ENCODE measurements at places on chromosomes 2 and 18.

DNA sequence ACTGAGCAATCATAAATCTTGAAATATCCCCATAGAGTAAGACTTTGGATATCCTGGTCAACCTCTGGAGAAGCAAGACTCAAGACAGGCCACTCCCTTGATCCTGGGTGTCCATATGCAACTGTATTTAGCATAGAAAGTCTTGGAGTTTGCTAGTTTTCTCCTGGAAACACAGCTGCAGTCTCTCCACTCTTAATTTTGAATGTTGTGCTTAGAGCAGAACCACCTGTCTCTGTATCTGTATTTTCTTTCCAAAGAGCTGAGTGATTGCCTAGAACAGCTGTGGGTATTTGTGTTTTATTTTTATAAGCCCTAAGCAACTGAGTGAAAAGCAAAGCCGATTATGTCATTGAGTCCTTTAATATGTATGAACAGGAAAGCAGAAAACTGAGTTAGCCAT is 64.1 kb upstream of the ADAM23 start:
- no peak for DNase-seq

DNA sequence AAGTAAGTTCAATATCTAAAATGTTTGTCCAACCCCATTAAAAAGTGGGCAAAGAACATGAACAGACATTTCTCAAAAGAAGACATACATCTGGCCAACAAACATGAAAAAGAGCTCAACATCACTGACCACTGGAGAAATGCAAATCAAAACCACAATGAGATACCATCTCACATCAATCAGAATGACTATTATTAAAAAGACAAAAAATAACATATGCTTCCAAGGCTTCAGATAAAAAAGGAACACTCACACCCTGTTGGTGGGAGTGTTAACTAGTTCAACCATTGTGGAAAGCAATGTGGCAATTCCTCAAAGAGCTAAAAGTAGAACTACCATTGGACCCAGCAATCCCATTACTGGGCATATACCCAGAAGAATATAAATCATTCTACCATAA is 931.1 kb downstream of the LRP1B start:
- DNase-seq: no peak

DNA sequence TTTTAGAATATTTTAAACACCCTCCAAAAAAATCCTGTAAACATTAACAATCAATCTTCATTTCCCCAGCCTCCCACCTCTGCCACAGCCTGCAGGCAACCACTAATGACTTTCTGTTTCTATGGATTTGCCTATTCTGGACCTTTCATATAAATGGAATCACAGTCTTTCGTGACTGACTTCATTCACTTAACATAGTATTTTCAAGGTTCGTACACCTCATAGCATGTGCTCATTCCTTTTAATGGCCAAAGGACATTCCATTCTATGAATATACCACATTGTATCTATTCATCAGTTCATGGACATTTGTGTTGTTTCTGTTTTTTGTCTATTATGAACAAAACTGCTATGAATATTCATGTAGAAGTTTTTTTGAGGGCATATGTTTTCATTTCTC is 48.5 kb downstream of the NAT8 start:
- DNase-seq: no peak

GRCh38 chr18:37246779-37247340 is 318.7 kb downstream of the CELF4 start:
- no peak for DNase-seq

DNA sequence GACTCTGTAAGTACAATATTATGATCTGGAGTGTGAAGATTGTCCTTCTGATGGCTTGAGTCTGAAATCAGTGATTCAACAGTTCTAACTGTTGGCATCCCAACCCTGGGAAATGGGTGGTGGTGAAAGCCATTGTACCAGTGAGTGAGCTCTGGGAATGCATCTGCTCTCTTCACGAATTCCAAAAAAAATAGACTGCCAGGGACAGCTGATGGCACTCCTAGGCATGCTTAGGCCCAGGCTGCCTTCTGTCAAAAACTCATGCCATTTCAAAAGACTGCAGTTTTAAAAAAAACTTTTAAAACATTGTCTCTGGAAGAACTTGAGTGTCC is 20.3 kb downstream of the OXER1 start:
- no peak for DNase-seq

GRCh38 chr2:186822323-186822722 is 26.6 kb downstream of the ZSWIM2 start:
- DNase-seq: no peak

DNA sequence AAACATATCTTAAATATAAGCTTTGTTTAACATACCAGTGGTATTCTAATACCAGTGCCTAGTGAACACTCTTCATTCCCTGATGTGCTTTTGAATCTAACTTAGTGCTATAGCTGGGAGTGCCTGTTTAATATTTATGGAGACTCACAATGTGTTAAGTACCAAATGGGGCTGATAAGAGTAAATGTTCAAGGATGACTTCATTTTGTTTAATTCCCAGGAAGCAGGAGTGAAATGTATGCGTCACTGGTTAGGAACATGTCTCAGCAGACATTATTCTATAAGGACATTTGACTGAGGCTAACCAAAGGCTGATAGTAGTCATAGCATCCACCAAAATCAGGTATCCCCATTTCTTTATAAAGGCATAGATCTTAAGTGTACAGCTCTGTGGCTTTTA is 31.7 kb upstream of the LINC00305 start:
- DNase-seq: no peak

- DNase-seq: no peak
Measured at GRCh38 chr2:215377283-215377682, 58.6 kb downstream of the FN1 start.

DNA sequence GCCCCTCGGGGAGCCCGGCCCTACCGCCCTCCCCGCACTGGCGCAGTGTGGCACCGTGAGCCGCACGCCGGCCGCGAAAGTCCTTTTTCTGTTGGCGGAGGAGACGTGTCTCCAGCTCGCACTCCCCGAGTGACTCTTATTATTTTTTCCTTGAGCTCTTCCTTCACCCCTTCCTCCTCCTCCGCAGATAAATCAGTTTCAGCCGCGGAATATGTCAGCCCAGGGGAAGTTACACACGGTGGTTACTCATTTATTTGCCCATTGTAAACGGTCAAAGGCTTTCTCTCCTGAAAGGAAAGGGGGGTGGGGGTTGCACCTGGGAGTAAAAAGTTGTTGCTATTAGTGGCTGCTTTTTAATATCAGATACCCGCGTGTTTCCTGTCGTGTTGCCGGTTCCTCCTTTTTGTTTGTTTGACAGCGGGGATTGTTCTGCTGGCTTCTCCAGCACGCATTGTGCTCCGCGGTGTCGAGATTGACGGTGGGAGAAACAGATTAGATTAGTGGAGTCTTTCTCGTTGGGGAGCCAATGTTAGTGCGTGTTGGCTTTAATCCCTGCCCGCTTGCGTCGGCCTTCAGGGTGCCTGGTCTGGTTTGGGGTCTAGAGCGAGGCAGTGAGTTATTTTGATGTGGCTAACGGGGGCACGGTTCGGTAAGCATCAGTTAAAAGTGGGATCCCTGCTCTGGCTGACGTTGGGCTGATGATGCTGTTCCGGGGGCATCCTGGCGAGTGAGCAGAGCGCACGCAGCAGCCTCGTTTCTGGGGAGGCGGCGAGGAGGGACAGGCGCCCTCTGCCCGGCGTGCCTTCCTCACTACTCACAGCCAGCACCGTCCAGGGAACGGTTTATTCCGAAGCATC is 1.6 kb downstream of the CRIM1 start:
- DNase-seq: no peak

- DNase-seq: no peak
Measured at GRCh38 chr2:62733546-62733945, 28.0 kb downstream of the EHBP1 start.

DNA sequence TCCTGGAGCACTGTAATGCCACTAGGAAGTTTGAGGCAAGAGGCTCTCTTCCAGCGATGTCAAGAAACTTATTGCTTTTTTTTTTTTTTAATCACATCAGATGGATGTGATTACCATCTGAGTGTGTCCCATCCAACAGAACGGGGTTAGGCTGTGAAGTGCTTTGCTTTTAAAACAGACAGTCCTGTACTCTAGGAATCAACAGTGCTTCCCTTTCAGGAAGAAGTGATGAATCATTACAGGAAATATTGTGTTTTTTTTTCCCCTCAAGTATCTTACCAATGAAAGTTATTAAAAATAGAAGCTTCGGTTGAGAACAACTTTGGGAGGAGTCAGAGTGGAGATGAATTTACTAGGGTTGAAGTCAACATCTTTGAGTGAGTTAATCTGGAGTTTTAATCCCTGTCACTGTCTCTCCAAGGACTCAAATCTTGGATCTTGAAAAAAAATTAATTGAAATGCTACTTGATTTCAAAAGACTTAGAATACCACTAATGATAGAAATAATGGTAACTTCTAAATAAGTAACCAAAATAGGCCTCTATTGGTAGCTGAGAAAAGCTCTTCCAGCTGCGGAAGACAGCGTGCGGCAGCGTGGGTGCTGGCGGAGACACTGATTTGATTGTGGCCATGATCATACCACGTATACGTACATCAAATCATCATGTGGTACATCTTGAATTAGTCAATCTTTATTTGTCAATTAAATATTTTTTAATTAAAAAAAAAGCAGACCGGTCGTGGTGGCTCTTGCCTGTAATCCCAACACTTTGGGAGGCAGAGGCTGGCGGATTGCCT is 45.5 kb downstream of the GATA6 start:
- no peak for DNase-seq

- no peak for DNase-seq
Measured at GRCh38 chr2:213678437-213679218, 394.4 kb downstream of the SPAG16 start.

GRCh38 chr2:74399785-74400184 is 19.7 kb upstream of the DCTN1 start:
- no peak for DNase-seq

DNA sequence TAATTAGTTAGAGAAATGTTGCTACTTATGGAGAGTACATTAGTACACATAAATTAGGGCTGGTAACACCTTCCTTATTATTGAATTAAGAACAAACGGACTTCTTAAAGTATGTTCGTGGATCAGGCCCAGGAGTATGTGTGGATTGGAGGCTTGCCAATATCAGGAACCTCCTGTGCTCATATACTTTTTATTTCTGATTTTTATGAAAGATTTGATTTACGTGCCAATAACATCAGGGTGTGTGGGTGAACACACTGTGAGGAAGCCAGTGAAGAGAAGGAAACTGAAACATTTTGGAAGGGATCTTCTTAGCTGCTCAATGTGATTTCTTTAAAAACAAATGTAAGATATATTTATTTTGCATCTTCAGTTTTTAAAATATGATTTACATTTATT is 113.0 kb downstream of the EFEMP1 start:
- DNase-seq: no peak

DNA sequence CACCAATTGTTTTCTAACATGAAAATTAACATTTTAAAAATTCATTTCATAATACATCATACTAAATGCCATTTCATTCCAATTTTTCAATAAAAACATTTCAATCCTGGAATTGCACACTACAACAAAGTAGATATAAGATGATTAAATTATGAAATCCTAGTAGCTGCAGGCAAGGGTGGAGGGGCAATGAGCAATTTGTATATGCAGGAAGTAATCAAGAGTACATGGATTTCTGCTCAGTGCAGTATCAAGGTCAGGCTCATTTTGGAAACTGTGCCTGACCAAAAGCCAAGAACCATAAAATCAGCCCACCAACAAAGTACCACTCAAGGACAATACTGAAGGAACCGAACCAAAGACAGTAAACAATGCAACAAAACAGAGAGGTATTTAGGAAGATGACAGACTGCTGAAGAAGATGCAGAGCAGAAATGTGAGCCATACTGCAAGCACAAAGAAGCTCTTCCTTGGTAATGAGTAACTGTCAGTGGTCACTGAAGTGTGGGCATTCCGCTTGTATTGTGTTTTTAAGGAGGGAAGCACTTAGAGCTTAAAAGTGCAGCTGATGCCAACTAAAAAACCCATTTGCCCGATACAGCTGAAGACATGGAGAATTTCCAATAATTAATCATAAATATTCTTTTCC is 34.5 kb upstream of the DSEL start:
- no peak for DNase-seq

DNA sequence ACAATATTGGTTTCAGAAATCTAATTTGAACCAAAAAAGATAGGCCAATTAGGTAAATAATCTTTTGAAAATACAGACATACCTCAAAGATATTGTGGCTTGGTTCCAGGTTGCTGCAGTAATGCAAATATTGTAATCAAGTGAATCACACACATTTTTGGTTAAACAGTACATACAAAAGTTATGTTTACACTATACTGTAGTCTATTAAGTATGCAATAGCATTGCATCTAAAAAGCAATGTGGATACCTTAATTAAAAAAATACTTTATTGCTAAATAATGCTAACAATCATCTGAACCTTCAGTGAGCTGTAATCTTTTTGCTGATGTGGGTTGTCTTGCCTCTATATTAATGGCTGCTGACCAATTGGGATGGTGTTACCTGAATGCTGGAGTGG is 67.3 kb downstream of the KYNU start:
- DNase-seq: no peak

DNA sequence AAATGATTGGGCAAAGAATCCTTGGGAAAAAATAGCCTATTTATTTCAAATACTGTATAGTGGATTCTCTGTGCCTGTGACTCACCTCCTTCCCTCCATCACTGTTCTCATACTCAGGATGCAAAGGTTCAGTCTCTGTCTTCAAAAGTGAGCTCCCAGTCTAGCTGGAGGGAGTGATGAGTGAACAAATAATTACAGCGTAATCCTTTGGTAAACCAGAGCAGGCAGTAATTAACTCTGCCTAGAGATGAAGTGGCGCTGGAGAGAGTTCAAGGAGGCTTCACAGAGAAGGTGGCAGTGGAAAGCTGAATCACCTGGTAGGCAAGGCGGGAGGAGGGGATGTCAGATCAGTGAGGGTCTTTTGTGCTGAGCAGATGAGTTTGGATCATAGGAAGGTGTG is 6.5 kb downstream of the DGUOK start:
- DNase-seq: no peak

DNA sequence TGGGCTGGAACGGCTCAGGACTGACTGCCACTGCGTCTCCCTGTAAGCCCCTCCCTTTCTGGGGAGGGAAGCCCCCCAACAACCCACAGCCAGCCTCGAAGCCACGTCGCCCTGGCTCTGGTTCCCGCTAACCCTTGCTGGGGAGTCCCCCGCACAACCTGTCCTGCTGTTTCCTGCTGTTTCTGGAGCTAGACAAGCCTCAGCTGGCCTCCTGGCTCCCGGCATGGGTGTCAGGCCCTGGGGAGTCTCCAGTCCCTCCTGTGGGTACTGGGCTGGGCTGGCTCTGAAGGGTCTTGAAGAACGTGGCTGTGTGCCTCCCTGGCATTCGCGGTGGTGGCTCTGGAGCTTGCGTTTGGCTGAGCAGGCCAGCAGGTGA is 20.9 kb downstream of the NFATC1 start:
- DNase-seq: no peak

Measured in stimulated activated CD4-positive, alpha-beta T cell treated with anti-CD3 and anti-CD28 coated beads, Interleukin-1b, Interleukin-23, amount 100 ng/mL, for 1 hour (primary cell).